ENCODE measurements at places on chromosomes 4 and X.

- no peak for DNase-seq
These were observed 904.2 kb downstream of the STPG2 start for GRCh38 chr4:97238956-97239666.

- peak; percentile 16 for DNase-seq
These were observed 307.1 kb downstream of the TEX13A start for GRCh38 chrX:104913348-104913747.

- no peak for DNase-seq
These were observed 9.6 kb upstream of the CCDC149 start for GRCh38 chr4:24922416-24922815.

DNA sequence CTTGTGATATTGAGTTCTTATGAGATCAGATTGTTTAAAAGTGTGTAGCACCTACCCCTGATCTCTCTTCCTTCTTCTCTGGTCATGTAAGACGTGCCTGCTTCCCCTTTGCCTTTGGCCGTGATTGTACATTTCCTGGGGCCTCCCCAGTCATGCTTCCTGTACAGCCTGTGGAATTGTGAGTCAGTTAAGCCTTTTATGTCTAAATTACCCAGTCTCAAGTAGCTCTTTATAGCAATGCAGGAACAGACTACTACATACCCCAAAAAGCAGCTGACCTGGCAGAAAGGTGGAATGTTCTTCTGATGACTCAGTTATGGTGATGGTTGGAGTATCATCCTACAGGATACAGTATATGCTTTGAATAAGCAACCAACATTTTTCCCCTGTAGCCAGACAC, 11.4 kb upstream of the MCUB start:
- DNase-seq = peak; percentile 84

- DNase-seq = no peak
These were observed 6.0 kb downstream of the HPSE start for GRCh38 chr4:83328521-83329187.

GRCh38 chr4:52984462-52984881, 122.4 kb downstream of the RASL11B start:
- peak; percentile 56 for DNase-seq

- peak; percentile 75 for DNase-seq
These were observed 31.7 kb downstream of the RBBP7 start for GRCh38 chrX:16838202-16839066.

- no peak for DNase-seq
These were observed 69.1 kb upstream of the WDR1 start for GRCh38 chr4:10185518-10186227.

DNA sequence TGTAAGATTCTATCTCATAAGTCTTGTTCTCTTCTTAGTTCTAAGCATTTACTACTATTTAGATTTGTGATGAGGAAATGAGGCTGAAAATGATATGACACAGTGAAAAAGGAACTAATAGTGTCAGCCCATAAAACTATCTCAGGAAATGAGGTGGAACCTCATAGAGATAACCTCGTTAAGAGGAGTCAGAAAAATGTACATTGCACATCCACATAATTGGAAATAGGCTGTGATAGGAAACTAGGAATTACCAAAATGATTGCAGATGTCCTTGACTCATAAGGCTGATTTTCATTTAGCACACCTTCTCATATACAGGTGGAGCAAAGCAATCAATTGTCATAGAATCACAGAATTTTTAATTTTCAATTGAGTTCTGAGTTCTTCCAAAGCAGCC, 26.8 kb downstream of the ANXA10 start:
- DNase-seq = no peak

GRCh38 chr4:20044502-20044911, 207.2 kb upstream of the SLIT2 start:
- DNase-seq = peak; percentile 9

GRCh38 chr4:26792639-26793038, 68.0 kb upstream of the STIM2 start:
- no peak for DNase-seq

DNA sequence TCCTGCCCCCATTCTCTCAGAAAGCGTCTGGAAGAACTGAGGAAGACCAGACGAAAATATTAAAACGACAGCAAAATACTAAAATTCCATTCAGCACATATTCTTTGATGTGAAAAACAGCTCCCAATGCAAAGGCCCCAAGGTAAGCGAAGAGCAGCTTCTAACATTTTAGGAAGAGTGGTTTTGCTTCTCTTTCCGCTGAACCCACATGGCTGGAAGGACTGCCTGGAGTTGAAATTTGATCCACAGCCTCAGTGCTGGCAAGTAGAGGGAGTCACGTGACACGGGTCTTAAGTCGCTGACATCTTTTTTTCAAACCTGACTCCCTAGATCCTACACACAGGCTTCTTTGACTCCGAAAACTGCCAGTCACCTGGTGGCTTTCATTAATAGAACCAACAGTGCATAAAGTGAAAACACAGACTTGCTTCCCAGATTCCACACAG, at the start of gene FAM13A:
Gene FAM13A, minus strand, starts transcription at position 233 of the 446 bp plus-strand sequence. Its CDS starts 221 bp downstream, at position 12.
- peak; percentile 95 for DNase-seq
